ENCODE measurements at places on chromosomes 1 and 21.

DNA sequence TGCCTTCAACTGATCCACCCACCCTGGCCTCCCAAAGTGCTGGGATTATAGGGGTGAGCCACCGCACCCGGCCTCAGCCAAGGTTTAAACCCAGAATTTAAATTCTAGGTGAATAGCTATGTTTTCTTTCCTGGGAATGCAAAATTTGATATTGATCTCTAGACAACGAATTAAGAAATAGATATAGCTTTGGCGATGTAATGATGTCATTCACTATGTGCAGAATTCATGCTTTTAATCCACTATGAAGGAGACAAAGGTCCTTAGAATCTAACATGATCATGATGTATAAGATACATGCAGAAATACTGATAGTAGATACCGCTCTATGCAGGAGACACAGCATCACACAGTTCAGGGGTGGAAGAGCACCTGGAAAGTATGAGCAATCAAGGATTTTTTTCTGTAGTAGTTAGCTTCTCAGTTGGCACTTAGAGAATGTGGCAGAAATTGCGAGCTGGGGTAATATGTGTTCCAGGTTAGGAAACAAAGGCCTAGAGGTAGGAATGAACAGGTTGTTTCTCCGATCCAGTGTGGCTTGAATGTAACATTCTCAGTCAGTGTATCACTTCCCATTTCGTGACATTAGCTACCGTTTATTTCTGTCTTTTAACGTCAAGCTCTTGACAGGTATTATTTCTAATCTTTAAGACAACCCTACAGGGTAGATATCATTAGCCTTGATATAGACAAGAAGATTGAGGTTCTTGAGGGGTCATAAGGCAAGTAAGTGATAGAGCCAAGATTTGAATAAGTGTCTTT is 3.0 kb upstream of the CEP350 start:
- DNase-seq, result no peak

- no peak for DNase-seq
These were observed 59.2 kb downstream of the TBX15 start for GRCh38 chr1:118928739-118929554.

DNA sequence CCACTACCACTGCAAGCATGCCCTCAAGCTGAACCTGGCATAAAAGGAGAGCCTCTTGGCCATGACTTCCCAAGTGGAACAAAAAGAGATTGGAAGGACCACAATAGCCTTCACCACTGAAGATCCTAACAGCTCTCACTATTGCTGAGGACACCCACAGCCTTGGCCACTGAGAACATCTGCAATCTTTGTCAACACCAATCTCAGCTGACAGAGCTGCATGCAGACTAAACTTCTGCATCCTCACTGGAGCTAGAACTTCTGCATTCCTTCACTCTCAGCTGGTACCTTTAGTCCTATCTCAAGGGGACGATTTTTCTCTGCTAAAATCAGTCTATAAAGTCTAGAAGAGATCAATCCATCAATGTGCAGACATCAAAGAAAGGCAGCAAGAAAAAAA is 8.3 kb upstream of the FCRL2 start:
- DNase-seq, result no peak

GRCh38 chr1:41482001-41482765 is 2.3 kb downstream of the EDN2 start:
- peak; percentile 94 for DNase-seq

GRCh38 chr1:108114033-108114599 is 86.0 kb downstream of the SLC25A24 start:
- no peak for DNase-seq

DNA sequence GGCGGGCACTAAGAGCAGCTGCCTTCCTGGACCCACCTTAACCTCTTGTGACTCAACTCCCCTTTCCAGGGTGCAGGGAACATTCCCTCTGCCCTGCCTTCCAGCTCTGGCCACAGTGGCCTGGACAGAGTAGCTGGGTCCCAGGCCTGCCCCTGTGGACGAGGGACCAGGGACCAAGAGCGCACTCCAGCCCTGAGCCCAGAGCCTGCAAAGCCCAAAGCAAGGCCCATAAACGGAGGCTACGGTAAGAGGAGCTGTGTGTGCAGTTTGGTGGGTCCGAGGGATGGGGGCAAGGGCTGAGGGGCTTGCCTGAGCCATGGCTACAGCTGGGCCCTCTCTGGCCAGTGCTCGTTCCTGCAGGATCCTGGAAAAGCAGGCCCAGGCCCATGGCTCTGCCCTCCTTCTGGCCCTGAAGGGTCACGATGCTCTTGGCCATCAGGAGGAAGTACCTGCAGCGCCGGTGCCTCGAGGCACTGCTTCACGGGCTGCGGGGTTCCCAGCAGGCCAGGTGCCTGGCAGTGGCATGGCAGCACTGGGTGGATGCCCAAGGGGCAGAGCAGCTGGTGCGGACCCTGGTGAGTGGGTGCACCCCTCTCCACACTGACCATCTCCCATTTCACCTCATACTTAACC is 17.8 kb downstream of the MTHFR start:
- DNase-seq, result no peak

GRCh38 chr21:14687268-14687625 is 141.1 kb upstream of the SAMSN1 start:
- DNase-seq, result no peak

GRCh38 chr21:35721701-35722100 is 338.6 kb downstream of the SETD4 start:
- no peak for DNase-seq

DNA sequence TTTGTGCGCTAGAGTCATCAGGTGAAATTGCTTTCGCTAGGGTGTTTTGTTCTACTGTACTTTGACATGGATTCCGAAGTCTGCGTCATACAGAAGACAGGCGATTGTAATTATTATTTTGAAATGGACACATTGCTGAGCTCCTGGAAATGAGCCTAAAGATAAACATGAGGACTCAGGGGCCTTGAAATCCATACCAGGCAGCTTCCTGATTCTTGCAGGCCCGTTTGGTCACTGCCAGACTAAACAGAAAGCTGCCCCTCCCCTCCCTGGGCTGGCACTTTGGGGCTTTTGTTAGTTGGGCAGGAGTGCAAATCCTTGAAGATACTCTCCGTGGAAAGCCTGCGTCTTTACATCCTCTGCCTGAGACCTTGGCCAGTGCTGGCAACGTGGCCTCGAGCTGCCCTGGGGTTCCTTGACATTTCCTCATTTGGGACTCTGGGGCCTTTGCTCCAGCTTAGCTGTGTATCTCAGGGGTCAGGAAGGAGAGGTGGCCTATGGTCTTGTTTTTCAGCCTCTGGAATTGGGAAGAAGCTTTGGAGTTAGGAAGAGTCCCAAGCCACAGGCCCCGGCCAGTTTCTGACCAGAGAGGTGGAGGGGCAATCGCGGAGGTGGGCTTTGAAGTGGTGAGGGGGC is 26.9 kb upstream of the KCNE2 start:
- no peak for DNase-seq

- no peak for DNase-seq
These were observed 9.5 kb downstream of the ITLN2 start for GRCh38 chr1:160945079-160945478.

- DNase-seq, result no peak
These were observed 3.7 kb downstream of the BACH1 start for GRCh38 chr21:29302359-29302875.

- DNase-seq, result no peak
These were observed 31.2 kb downstream of the MACO1 start for GRCh38 chr1:25461849-25462248.

- no peak for DNase-seq
These were observed 14.2 kb downstream of the TNFRSF14 start for GRCh38 chr1:2570332-2570731.

DNA sequence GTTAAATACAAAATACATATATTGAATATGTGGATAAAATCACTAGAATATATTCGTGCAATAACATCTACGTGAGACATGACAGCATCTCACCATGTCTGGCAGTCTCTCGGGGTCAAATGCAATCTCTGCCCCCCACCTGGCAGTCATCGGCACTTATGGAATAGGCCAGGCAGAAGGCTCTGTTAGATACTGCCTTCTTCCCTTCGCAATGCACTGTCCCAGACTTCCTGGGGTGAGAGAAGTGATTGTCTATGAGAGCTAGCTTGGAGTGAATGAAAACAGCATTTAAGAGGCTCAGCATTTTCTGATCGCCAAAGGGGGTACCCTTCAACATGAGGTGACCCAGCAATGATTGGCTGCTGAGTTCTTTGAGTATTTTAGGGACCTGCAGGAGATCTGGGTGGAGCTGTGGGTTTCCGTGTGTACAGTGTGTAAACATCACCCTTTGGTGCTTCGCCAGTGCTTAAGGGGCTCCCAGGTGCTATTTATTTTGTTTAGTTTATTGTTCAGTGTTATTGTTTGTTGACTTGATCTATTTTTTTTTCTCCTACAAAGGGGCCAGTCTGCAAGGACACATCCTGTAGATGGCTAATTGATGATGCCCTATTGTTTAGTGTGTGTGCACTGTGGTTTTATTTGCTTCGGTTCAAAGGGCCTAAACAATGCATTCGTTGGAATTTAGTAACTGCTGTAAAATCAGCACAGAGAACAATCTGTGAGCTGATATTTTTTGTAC is 10.2 kb downstream of the ERG start:
- peak; percentile 51 for DNase-seq

DNA sequence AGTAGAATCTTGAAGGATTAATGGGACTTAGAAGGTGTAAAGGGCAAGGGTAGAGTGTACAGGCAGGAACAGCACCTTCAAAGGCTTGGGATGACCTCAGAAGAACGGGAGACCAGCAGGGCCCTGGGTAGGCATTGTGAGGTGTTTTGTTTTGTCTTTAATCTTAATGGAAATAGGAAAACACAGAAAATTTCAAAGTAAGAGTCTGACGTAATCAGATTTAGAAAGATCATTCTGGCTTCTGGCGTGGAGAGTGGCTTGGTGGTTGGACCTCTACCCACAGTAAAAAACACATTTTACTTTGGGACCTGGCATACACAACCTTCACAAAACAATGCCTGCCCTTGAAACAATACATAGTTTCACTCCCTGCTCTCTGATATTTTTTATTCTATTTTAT is 4.1 kb downstream of the MOV10 start:
- DNase-seq, result no peak
